Muscle of arm (tissue), 14 donors: ENCODE measurements at places on chromosomes 3 and 15.

GRCh38 chr3:8891303-8891702 lies 72.0 kb downstream of the RAD18 start:
- DNase-seq = no peak

DNA sequence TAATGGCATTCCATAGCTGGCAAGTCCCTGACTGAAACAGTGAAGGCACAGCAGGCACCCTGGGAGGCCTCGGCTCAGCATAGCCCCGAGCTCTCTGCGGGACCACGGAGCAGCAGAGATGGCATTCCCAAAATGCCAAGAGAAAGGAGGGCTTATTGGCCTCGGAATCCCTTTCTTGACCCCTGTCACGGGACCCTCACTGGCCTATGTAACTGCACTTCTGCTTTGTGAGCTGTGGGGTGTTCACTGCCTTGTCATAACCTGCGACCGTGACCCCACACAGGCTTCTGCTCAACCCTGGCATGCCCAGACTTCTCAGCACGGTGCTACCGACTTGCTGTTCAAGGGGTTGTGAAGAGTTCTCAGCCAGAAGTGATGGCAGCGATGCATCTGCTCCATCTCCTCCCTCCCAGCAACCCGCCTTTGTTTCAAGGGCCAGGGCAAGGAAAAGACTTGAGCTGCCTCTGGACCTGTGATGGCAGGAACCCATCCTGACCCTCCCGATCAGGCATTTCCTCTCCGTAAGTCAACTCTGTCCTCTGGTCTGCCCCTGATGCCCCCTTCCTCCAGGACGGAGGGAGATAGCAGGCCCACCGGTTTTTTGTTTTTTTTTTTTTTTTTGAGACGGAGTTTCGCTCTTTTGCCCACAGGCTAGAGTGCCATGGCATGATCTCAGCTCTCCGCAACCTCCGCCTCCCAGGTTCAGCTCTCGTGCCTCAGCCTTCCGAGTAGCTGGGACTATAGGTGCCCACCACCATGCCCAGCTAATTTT lies 30.5 kb downstream of the EHD4 start:
- no peak for DNase-seq

DNA sequence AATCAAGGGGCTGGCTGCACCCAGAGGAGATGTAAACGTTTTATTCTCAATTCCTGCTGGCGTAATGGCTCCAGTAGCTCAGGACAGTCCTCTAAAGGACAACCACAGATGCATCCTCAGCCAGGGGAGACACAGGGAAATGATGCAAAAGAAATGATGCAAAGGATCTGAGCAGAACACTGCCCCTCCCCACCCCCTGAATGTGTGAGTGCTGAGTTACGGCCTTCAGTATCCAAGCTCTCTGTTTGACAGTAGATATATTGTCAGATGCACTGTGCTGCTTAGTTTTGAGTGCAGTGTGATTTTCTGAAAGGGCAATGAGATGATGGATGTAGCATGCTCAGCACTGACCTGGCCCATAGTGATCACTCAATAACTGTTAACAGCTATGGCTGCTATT lies 41.4 kb upstream of the CTDSPL start:
- no peak for DNase-seq

GRCh38 chr3:177262396-177262795 lies 65.1 kb upstream of the TBL1XR1 start:
- peak; percentile 26 for DNase-seq

DNA sequence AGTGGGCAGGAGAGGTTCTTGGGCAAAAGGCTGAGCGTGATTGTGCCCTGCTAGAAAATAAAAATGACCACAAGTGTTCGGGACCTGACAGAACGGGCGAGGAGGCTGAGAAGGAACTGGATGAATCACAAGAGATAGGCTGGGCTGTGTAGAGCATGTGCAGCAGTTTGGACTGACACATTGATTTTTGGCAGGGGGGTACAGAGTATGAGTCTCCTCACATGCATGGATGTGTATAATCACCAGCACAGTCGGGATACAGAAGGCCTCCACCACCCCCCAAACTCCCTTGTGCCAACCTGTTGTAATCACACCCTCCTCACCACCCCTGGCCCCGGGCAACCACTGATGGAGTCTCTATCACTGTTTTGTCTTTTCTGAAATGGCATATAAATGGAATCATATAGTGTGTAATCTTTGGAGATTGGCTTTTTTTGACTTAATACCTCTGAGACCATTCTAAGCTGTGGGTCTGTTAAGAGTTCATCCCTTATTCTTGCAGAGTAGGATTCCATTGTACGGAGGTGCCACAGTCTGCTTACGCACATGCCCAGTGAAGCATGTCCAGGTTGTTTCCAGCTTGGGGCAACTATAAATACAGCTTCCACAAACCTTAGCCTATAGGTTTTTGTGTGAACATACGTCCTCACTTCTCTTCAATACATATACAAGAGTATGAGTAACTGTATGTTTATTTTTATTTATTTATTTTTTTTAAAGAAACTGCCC lies 438.8 kb downstream of the FOXP1 start:
- no peak for DNase-seq

GRCh38 chr3:12489832-12490231 lies 5.6 kb downstream of the TSEN2 start:
- no peak for DNase-seq

DNA sequence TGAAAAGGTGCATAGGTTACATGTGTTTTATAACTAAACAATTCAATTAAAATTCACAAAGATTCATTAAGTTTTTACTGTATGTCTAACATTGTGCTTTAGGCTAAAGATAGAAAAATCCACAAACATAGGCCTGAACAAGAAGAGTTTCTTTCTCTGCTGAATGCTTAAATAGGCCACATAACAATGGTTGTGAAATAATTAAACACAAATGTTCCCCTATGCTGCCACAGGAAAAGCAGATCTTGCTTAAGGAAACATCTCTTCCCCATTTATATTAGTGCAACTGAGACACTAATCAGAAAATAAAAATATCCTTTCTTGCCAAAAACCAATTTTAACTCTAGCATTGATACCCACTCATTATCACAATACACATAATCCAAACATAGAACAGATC lies 725.4 kb upstream of the DPPA4 start:
- no peak for DNase-seq

DNA sequence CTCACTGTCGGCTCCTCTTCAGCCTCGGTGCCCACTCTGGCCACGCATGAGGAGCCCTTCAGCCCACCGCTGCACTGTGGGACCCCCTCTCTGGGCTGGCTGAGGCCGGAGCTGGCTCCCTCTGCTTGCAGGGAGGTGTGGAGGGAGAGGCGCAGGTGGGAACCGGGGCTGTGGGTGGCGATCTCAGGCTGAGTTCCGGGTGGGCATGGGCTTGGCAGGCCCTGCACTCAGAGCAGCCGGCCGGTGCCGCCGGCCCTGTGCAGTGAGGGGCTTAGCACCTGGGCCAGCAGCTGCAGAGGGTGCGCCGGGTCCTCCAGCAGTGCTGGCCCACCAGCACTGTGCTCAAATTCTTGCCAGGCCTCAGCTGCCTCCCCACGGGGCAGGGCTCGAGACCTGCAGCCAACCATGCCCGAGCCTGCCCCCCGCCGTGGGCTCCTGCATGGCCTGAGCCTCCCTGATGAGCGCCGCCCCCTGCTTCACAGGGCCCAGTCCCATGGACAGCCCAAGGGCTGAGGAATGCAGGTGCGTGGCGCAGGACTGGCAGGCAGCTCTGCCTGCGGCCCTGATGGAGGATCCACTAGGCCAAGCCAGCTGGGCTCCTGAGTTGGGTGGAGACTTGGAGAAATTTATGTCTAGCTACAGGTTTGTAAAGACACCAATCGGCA lies 899.1 kb downstream of the SI start:
- no peak for DNase-seq

GRCh38 chr15:48596841-48597240 lies 48.7 kb downstream of the FBN1 start:
- no peak for DNase-seq

GRCh38 chr3:105503191-105503593 lies 136.5 kb downstream of the ALCAM start:
- DNase-seq = no peak

DNA sequence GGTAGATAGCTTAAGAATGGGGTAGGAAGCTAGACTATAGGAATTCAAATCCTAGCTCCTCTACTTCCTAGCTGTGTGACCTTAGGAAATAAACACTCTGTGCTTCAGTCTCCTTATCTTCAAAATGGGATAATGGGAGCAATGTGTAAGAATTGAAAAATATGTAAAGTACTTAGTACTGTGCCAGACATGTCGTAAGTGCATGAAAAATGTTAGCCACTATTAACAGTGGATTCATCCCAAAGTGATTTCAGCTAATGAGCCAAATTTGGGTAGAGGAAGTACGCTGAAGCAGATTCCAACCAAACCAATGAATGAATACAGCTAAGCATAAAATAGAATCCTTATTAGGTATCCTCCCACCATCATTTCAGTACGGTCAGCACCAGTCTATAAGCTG lies 192.1 kb downstream of the RORA start:
- no peak for DNase-seq

DNA sequence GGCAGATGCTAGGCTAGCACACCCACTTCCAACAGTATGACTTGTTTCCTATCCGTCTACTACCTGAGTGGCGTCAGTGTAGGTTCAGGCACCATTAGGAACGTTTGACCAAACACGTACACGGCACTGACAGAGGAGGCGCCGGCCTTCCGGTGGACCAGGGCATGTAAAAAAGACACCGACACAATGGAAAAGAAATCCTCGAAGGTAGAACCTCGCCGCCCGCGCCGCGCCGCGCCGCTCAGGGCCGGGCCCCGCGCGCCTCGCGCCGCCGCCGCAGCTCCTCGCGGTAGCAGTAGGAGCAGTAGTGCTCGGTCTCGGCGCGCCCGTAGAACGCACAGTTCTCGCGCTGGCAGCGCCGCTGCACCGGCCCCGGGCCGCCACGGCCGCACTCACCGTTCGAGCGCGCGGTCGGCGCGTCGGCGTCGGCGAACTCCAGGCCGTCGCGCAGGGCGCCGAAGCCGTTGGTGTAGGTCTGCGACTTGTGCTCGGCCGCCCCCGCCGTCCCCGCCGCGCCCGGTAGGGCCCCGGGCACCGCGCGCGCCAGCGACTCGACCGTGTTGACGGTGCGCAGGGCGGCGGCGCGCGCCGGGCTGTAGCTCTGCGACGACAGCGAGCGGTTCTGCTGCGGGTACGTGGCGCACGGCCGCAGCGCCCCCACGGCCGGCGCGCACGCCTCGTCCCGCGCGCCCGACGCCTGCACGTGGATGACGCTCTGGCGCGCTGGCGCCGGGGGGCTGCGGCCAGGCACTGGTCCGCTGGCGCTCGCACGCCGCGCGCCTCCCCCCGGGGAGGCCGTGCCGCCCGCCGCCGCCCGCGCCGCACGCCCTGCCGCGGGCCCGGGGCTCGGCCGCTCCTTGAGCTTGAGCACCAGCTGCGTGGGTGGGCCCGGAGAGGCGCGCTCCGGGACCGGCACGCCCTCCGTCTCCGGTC lies 156.7 kb downstream of the KLF13 start:
- DNase-seq = no peak

DNA sequence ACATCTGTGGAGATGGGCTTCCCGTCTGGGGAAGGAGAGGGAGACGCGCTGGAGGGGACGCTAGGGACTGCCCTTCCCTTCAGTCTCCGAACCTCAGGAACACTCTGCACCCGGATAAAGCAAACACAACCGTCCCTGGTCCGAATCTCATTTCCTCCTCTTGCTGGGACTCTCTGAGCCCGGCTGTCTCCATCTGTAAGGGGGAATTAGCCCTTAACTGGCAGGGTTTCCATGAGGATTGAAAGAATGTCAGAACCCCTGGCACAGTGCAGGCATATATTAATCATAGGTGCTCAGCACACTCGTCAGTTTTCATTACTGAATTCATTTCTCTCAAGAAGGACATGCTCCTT lies 19.1 kb upstream of the IGDCC3 start:
- no peak for DNase-seq

GRCh38 chr3:48593337-48593736 lies 1.8 kb downstream of the COL7A1 start:
- no peak for DNase-seq

DNA sequence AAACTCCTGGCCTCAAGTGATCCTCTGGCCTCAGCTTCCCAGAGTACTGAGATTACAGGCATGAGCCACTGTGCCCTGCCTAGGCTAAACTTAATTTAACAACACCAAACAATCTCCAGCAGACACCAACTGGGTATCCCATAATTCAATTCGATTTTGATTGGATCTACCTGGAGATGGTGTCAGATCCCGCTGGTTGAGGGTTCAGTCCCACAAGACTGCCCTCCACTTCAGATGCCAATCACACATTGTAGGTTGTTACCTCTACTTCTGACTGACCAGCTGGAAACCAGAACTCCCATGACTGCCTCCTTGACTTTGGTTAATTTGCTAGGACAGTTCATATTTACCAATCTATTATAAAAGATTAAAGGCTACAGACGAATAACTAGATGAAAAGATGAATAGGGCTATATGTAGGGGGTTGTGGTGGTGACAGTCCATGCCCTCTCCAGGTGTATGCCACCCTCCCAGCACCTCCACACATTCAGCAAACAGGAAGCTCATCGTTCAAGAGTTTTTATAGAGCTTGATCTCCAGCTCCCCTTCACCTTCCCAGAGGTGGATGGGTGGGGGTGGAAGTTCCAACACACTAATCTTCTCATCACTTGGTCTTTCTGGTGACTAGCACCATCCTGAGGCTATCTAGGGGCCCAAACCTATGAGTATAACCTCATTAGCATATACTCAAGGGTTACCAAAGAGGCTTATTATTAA lies 9.3 kb downstream of the B2M start:
- no peak for DNase-seq

DNA sequence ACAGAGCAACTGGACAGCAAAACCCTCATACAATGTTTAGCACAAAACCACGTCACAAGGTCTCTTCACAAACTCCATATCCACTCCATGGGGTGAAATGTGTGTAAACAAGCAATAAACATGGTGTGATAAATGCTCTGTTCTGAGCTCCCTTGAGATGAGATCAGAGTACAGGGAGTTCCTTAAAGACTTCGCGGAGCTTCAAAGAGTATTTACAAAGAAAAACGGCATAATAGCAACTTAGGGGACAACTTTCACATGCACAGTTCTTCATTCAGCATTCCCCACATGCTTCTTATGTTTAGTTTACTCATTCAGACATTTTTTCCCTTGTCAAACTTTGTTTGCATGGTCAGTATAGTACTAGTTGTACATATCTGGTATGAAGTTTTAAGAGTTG lies 52.5 kb upstream of the SUCLG2 start:
- no peak for DNase-seq
